ENCODE measurements at places on chromosomes 16 and 17.

DNA sequence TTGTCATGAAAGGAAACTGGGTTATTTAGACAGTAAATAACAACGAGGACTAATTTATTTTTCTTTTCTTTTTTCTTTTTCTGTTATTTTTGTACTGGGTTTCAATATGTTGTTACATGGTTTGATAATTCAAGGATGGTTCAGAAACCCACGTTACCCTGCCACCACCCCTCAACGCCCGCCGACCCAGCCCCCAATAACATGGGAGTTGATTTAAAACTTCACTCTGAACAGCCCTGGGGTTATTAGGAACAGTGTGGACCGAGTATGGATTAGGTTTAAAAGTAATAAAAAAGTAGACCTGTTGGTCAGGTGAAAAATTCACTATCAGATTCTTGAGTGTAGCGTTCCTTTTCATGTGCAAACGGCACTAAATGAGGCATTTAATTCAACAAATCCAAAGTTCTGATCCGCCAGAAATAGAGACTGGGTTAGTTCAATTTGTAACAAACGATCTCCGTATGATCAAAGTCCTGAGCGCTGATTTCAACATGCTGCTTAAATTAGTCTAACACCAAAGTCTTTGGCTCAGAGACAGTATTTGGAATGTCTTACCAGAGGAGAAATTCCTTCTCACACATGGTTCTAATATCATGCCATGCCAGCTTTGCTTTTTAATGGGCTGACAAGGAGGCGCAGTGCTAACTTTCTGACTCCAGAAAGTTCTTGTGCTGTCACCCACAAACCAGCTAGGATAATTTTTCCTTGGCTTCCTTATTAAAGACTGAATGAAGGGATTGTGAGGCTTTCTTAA is 173.1 kb upstream of the IRX3 start:
- no peak for DNase-seq

DNA sequence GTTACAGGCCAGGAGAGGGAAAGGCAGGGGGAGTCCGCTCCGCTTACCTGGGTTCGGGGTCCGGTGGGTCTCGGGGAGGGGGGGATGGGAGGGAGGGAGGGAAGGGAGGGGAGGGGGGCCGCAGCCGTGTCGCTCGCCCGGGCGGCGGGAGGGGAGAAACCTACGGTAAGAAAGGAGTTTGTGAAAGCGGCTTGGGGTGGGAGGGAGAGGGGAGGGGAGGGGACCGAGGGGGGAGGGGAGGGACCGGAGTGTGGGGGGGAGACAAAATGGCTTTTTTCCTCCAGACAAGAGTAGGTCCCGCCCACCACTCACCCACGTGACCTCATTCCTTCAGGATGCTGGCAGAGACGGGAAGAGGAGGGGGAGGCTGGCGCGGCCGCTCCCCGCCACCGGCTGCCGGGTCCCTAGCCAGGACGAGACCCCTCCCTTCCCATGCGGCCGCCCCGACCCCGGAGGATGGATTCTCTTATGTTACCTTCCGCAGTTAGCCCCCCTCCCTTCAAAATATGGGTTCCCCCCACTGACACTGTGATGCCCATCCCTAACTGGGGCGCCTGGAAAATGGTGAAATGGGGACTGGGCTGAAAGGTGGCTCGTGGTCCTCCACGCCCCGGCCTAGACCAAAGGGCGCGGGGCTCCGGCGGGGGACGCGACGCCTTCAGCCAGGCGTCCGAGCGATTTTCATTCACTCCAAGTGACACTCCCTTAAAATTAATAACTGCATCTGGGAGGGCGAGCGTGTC is at the start of gene PCGF2:
Gene PCGF2, minus strand, starts transcription at position 188 of the 743 bp plus-strand sequence. CDS start 7,934 bp downstream, outside the sequence.
- peak; percentile 96 for DNase-seq

DNA sequence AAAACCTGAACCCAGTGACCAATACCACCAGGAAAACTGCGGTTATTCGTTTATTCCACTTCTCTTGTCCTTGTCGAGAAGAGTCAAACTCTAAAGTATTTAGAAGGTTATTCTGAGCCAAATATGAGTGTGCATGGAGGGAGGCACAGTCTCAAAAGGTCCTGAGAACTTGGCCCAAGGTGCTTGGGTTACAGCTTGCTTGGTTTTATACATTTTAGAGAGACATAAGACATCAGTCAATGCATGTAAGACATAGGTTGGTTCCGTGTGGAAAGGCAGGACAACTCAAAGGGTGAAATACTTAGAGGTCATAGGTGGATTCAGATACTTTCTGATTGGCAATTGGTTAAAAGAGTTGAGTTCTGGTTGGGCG is 681 bp upstream of the TRAP1 start:
- no peak for DNase-seq

- DNase-seq = no peak
Measured at GRCh38 chr17:42787266-42787665, 6.9 kb downstream of the WNK4 start.

- no peak for DNase-seq
Measured at GRCh38 chr17:29587591-29587990, 1.9 kb downstream of the GIT1 start.

DNA sequence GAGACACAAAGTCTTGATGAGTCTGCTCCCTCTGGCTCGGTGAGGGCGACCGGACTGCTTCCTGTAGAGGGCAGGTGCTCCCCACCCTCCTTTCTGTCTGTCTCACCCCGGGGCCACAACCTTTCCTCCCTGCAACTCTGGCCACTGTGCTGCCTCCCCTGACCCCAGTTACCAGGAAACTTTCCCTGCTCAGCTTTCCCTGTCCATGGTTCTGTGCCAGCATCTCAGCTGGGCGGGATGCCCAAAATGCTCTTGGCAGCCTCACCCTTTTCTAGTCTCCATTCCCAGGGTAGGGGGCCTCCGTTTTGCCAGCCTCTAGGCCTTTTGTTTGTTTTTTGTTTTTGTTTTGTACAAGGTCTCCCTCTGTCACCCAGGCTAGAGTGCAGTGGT is 1.4 kb downstream of the PLD2 start:
- no peak for DNase-seq

GRCh38 chr17:29760279-29761039 is 137.7 kb upstream of the CORO6 start:
- no peak for DNase-seq

DNA sequence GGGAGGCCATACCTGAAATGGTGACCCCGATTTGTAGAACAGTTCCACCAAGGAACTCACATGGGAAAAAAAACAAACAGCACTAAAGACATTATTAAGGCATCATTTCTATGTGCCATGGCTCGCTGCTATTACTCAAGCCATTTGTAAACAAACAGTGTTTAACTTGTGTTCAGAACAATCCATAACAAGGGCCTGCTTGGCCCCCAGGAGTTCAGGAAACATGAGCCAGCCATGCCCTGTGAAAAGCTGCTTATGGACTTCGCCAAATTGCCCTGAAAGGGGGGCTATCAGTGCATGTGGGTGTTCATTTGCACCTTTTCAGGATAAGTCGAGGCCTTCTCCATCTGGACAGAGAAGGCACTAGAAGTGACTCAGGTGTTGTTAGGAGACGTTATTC is 8.0 kb downstream of the POLR3K start:
- no peak for DNase-seq

- no peak for DNase-seq
Measured at GRCh38 chr17:48057626-48058025, 9.5 kb downstream of the NFE2L1 start.

DNA sequence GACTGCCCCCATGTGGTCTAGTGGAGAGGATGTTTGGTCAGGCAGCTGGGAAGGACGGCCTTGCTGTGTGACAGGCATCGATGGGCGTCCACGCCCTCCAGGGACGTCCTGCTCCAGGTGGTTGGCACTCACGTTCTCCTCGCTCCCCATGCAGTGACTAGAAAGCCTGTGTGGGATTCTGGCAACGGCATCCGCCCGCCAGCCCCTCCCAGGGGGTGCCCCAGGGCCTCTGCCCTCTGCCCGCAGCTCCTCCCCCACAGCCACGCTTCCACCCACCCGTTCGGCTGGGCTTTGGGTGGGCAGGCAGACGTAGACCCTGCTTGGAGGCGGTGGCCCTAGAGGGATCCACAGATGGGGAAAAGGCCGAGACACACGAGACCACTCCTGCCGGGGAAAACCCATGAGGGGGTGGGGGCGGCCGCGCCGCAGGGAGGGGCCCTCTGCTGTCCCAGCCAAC is 4.7 kb upstream of the IL17C start:
- DNase-seq = peak; percentile 67

- DNase-seq = no peak
Measured at GRCh38 chr16:17488506-17488905, 17.7 kb upstream of the XYLT1 start.

GRCh38 chr16:89837014-89837546 is 8.8 kb downstream of the SPIRE2 start:
- DNase-seq = no peak

DNA sequence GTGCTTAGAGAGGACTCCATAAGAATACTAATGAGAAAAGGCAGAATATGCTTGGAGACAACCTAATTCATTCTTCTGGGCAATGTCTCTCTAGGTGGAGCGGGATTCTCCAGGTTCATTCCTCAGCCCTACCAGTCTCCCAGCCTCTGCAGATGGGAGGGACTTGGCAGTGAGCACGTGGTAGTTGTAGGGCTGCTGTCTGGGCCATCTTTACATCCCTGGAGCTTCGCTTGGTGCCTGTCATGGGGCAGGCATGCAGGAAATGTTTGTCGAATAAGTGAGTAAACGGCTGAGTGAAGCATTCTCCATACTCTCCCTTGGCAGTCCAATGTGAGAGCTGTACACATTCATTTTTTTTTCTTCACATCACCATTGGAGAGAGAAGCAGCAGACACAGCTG is 387.5 kb downstream of the UTP18 start:
- DNase-seq = no peak

GRCh38 chr17:11240841-11241610 is at the start of gene SHISA6:
Gene SHISA6 (plus strand): TSS chr17:11241213.
- DNase-seq = peak; percentile 68

- DNase-seq = no peak
Measured at GRCh38 chr17:35666070-35666469, 65.4 kb upstream of the RASL10B start.

DNA sequence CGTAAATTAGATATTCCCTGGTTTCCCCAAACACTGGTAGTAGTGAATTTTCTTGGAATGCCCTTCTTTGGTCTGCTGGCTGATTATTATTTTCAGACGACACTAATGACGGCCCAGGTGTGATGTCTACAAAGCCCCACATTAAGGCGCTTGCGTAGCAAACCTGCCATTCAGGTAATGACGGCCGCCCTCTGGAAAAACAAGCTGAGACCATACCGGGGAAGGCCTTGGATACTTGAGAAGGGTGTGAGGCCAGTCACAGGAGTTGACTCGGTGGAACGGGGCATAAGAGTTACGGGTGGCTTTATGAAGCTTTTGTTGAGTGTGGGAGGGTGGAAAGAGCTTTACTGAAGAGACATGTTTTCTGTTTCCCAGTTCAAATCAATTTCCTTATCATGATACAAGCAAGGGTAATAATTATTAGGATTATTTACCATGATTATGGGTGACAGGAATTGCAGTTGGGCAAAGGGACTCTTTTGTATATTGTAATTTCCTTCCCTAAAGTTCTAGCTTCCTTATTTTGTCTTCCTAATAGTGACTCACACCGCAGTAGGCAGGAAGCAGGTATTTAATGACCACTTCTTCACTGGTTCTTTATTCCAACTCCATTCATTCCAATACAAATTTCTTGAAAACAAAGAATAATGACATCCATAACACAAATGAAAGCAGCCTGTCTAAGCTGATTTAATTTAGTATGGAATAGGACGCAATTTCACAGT is 24.8 kb downstream of the KRT23 start:
- DNase-seq = no peak

- DNase-seq = no peak
Measured at GRCh38 chr16:73840728-73841127, 455.9 kb upstream of the PSMD7 start.

DNA sequence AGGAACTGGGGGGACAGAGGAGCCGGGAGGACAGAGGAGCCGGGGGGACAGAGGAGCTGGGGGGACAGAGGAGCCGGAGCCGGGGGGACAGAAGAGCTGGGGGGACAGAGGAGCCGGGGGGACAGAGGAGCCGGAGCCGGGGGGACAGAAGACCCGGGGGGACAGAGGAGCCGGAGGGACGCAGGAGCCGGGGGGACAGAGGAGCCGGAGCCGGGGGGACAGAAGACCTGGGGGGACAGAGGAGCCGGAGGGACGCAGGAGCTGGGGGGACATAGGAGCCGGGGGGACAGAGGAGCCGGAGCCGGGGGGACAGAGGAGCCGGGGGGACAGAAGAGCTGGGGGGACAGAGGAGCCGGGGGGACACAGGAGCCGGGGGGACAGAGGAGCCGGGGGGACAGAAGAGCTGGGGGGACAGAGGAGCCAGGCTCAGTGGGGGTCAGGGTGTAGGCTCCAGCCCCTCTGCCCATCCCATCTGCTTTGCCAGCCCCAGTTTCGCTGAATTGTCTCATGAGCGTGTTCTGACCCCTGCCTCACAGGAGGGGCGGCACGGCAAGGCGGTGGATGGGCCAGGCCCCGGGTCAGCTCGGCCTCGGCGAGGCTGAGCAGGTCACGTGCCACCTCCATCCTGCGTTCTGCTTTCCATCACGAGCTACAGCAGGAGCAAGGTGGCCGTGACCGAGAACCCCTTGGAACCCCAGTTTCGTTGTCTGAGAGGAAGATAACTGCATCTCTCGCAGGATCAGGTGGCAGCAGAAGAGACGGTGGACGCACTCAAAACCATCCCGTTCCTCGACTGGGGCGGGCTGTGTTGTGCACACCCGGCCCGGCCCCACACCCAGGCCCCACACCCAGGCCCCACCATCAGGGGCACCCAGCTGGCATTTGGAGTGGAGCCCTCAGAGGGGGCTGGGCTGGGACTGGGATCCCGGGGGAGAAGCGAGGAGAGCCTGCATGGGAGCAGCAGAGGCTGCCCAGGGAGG is 26.1 kb upstream of the CBFA2T3 start:
- DNase-seq = no peak

DNA sequence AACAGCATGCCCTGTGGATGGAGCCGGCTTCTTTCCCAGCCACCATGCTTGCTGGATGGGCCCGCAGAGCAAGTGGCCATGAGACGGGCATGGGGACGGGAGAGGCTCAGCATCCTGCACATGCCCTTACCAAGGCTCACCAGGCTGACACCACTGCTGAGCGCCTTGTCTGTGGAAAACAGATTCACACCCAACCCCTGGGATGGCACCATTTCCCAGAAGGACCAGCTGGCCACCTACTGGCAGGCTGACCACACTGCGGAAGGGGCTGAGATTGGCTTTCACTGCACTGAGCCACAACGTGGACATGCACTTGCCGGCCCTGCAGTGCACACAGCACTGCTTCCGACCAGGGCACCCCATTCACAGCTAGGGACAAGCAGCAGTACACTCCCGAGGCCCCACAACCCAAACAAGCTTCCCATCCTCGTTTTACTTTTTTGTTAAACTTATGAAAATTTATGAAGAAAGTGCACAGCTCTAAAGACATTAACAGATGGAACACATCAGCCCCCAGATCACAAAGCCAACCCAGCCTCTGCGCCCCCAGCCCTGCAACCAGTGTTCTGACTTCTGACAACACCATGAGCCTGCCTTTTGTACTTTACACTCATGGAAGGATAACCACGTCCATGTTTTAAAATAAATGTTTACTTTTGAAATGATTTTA is 13.9 kb upstream of the KRTAP17-1 start:
- DNase-seq = peak; percentile 79

- DNase-seq = no peak
Measured at GRCh38 chr17:12917399-12917798, 100.4 kb downstream of the ELAC2 start.

GRCh38 chr17:60134396-60135150 is 15.2 kb upstream of the CA4 start:
- DNase-seq = no peak

GRCh38 chr17:17076066-17076465 is 33.8 kb downstream of the MPRIP start:
- peak; percentile 8 for DNase-seq

All from glutamatergic neuron (in vitro differentiated cells).